Panc1 (cell line): ENCODE measurements at places on chromosomes 3 and 15. TPM values are rescaled to one million over a fixed set of nuclear protein-coding genes. Genes with fewer than 3 reads are reported as not detected.

Gene ISLR2
- total RNA-seq, result 0.36 TPM

Gene SCAANT1
- total RNA-seq, result not detected

Gene RNU5B-1
- not detected for total RNA-seq

Gene SLC28A1
- total RNA-seq, result not detected
